AML-193 (cell line): ENCODE measurements at places on chromosomes 6 and 20.

- DNase-seq = no peak
These were observed 215.3 kb upstream of the KCNQ5 start for GRCh38 chr6:72406517-72406916.

DNA sequence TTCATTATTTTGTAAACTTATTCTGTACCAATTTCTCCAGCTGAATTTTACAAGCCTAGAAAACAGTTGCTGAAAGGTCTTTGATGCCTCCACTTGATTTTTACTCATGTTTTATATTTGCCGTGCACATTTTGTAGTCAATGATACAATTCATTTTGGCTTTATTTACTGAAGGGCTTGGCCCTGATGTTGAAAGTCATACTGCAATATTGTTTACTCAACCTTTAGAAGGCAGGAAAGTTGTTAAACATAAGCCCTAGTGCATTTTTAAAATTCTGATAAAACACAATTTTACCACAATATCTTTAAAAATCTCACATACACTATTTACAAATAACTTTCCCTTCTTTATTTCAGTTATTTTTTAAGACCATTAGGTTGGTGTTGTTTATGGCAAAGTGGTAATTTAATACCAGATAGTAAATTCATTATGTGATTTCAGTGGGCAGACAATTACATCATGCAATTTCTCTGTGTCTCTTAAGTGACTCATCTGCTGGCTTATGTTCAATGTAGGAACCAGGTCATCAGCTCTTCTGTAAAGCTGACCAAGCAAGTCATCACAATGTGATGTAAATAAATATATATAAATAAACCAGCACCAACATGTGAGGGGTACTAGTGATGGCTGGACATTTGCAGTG is 121.1 kb upstream of the SLC35B3 start:
- no peak for DNase-seq

- DNase-seq = no peak
These were observed 193.5 kb upstream of the PLN start for GRCh38 chr6:118354641-118355040.

- DNase-seq = no peak
These were observed 9.6 kb upstream of the RHAG start for GRCh38 chr6:49646130-49646824.

- DNase-seq = no peak
These were observed 204.2 kb downstream of the GRIK2 start for GRCh38 chr6:101597693-101598092.

DNA sequence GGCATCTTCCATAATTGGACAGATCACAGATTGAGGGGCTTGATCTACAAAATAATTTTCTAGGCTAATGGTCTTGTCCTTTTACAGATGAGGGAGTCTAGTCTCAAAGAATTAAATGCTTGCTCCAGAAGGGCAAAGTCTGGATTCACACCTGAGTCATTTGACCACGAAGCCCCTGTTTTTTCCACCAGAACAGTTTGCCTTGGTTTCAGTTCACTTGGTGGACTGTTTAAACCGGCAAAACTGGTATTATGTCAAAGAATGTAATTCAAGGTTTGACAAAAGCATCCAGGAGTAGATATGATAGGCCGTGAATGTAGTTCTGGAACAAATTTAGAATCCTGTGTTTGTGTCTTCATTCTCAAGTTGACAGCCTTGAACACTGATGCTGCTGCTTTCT is 3.3 kb downstream of the MYO6 start:
- no peak for DNase-seq

DNA sequence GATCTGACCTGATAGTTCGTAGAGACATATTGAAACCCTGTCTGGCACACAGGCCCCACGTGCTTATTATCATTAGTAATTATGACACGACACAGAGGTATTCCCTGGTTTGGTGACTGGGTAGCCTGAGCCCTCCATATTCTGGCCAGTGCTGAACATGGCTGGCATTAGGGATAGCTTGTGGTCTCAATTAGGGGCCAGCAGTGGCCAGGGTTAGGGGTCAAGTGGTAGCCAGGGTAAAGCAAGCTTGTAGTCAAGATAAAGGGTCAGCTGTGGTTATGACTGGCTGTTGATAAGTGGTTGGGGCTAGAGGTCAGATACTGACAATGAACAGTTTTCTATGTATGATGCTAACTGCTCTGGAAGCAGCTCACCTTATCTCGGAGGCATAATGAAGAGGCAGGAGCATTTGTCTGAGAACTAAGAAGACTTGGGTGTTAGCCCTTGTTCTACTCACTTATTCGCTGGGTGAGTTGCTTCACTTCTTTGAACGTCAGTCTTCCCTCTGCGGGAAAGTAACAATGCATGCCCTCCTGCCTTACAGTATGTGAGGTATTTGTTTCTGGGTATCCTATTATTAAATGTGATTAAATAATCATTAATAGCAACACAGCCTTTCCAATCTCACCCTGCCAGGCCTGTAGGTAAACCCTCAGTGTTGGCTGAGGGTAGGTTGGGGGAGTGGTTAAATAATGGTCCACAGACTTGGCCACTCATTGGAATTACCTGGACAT is 66.7 kb downstream of the VEGFA start:
- no peak for DNase-seq

DNA sequence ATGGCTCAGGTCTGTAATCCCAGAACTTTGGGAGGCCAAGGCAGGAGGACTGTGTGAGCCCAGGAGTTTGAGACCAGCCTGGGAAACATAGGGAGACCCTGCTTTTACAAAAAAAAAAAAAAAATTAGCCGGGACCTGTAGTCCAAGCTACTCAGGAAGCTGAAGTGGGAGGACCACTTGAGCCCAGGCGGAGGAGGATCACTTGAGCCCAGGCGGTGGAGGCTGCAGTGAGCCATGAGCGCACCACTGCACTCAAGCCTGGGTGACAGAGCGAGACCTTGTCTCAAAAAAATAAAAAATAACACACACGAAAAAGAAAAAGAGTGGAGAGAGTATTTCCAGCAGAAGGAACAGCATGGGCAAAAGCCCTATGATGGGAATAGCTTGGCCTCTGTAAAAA is 2.0 kb downstream of the TTLL9 start:
- no peak for DNase-seq

DNA sequence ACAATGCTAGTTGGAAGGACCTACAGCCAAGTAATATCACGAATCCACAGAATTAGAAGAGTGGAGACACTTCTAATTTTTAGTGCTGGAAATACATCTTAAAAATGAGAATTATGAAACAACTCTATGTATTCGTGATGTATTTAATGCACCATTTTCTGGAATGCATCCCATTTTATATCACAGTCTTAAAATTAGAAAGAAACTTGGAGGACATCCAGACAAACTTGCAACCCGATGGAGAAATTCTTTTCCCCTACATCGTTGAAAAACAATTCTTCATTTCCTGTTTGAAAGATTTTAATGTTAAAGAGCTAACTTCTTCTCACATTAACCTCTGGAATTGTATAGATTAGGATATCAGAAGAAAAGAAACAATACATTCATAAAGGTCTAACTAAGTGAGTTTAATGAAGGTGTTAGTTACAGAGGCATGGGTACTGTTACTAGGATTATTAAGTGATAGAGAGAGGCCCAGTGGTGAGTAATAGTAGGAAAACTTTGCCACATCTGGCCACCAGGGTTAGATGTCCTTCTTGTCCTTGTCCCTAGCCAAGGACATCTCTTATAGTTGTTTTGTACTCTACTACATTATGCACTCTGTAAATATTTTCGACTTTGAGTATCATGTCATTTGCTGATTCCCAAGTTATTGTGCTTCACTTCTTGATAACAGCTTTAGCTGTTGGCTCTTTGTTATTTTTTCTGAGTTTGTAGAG is 502.4 kb upstream of the PTCHD4 start:
- DNase-seq = no peak

GRCh38 chr20:10470276-10470675 is 35.2 kb downstream of the SLX4IP start:
- no peak for DNase-seq

DNA sequence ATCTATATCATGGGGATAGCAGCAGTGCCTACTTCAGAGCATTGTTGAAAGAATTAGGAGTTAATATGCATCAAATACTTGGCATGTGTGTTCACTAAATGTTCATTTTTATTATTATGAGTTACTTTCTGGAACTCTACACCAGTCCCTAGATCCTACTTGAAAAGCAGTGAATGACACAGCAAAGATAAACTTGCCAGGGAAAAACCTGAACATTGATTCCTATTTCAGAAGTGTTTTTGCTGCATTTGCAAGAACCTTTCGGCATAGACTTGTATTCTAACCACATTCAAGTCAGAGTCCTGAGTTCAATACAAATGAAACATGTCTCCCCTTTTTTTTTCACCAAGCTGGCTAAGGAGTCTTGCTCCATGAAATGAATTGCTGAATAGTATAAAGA is 187.4 kb upstream of the TAB2 start:
- DNase-seq = no peak

DNA sequence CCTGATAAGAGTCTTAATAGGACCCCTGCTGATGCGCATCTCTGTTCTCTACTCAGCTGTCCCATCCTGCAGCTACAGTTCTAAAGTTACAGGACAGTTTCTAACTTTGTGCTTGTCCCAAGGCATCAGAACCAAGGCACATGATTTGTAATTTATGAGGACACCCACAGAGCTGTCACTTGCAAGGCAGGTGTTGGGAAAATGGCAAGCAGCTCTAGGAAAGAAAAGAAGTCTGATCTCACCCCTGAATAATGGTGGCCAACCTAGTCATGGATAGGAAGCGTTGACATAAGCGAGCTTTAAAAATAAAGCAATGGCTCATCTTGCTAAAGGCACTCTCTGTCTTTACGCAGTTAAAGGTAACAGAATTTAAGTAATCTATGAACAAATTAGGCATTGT is 127.6 kb upstream of the VGLL2 start:
- DNase-seq = no peak

GRCh38 chr20:7189231-7189630 is 421.7 kb downstream of the BMP2 start:
- no peak for DNase-seq

- no peak for DNase-seq
These were observed 133.4 kb downstream of the MYB start for GRCh38 chr6:135314543-135314942.

DNA sequence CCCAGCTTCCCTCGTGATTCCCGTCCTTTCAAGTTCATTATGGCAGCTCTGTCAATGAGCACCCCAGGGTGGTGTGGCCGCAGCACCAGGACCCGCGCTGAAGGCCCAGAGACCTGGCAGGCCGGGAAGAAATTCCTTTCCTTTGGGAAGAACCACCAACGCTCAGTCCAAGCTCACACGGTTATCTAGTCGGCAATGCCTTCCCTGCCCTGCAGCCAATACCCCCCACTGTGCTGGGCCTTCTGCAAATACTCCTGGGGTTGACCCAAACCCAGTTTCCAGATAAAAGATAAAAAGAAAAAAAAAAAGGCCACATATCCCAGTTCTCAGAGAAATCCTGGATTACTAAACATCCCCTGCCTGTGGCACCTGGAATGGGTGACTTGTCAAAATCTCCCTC is 28.7 kb downstream of the PXDC1 start:
- DNase-seq = no peak

GRCh38 chr20:9235518-9235917 is 166.6 kb downstream of the PLCB4 start:
- no peak for DNase-seq

GRCh38 chr6:95815389-95816056 is 200.3 kb upstream of the FUT9 start:
- no peak for DNase-seq

DNA sequence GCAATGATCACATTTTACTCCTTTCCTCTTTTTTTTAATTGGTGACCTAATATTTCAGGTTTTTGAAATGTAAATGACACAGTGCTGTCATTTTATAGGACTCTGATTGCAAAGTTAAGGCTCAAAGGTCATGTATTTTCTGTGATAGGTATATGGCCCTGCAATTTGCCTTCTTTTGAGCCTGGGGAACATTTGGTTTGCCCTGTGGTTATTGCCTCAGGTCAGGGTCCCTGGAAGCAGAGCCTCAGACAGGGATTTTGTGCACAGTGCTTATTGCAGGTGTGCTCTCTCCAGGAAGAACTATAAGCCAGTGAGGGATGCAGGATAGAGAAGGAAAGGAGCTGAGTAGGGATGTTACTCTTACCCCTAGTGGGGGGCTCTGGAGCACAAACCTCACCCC is 229.3 kb upstream of the ECI2 start:
- no peak for DNase-seq

- DNase-seq = no peak
These were observed 150.0 kb downstream of the CDC5L start for GRCh38 chr6:44537306-44538049.

DNA sequence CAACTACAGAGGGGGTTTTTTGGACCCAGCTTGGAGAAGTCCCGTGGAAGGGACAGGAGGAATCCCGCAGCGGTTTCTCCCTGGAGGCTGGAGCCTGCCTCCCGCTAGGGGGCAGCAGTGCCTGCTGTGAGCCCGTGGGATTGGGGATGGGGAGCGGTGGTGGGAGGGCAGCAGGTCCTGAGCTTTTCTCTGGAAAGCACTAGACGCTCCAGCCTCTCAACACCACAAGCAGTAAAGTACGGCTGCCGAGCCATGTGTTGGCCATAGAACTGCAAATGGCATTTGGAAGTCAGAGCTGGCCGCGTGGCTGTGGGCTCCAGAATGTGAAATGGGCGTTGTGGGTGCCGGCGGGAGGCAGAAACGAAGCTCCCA is 47.8 kb downstream of the GMPR start:
- DNase-seq = no peak

DNA sequence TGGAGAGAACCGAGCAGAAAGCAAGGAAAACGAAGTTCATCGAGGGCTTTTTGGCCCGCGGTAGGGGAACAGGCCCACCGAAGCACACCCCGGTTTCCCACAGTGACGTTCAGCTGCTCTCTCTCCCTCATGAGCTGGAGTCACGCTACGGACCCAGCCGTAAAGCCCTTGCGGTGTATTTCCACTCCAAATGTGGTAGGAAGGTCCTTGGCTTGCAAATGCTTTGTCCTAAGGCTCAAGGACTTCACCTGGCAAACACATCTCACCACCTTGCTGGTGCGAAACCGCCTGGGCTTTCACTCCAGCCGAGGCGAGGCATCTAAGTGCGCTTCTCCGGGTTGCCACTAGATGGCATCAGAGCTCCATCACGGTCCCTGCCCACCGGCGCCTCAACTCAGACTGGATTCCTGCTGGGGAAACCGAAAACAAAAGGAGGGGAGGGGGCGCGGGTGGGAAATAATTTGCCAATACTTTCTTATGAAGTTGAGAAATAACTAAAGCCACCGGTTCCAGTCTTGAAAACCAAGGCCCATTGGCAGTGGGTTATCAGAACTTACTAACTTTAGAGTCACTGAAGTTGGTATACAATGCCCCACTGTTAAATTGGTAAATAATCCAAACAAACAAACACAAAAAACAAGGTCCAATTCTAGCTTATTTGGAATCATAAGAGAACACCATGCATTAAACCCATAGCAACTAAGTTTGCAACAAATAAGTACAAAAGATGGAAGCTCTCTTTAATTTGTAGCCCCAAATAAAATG is 13.4 kb upstream of the FOXC1 start:
- DNase-seq = peak; percentile 47
